Stimulated activated naive CD8-positive, alpha-beta T cell treated with anti-CD3 and anti-CD28 coated beads, Interleukin-15, Interleukin-2, amounts not matched to agents 100 U/mL and 50 U/mL, for 24 hours (primary cell): ENCODE measurements at places on chromosomes 3 and 15.
A peak's percentile ranks its signal among the peaks of the same experiment; 100 is the strongest.

DNA sequence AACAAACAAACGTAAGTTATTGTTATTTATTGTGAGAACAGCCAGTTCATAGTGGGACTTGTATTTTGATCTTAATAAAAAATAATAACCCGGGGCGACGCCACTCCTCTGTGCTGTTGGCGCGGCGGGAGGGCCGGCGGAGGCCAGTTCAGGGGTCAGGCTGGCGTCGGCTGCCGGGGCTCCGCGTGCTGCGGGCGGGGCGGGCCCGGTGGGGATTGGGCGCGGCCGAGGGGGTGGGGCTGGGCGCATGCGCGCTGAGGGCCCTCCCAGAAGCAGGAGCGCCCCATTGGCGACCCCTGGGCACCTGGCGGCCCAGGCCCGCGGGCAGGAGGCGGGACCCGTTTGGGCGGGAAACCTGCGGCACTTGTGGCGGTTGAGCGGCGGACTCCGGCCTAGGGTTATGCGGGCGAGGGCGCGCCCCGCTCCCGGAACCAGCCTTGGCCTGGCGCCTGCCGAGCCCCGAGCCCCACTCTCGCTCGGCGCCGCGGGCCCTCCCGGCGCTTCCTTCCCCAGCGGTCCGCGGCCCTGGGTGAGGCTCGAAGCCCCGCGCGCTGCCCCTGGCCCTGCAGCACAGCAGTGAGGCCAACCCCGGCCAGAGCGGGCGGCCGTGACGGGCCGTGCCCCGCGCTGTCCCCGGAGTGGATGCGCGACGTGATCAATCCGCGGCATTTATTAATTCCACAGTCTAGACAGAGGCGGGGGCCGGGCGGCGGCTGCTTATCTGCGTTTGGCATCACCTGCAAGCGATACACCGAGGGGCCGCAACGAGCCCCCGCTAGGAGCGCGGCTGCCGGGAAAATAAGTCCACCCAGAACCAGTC lies 6.0 kb downstream of the ISL2 start:
- DNase-seq: peak; percentile 35

DNA sequence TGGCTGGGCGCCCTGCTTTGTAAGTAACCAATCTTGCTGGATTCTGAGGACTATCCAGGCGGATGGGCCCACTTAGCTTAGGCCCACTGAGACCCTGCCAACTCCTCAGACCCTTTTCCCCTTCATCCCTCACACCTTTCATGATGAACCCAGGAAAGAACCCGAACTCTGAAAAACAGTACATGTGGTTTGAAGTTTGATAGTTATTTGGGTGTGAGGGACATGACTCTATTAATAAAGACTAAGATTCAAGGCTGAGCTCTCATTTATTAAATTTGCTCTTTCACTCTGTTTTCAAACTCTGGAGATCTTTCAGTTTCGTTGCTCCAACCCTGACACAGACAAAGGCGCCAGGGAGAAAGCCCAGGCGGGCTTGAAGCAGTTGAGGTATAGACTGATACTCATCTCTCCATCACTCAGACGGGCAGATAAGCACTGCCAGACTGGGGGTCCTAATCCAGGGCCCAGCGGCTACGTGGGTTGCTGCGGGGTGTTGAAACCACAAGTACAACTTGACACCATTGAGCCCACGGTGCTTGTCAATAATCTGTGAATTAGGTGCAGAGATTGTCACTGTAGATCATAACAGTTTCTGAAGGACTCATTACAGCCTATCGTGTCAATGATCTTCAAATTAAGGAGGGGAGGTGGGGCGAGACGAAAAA lies 7.2 kb upstream of the SOX2 start:
- no peak for DNase-seq

DNA sequence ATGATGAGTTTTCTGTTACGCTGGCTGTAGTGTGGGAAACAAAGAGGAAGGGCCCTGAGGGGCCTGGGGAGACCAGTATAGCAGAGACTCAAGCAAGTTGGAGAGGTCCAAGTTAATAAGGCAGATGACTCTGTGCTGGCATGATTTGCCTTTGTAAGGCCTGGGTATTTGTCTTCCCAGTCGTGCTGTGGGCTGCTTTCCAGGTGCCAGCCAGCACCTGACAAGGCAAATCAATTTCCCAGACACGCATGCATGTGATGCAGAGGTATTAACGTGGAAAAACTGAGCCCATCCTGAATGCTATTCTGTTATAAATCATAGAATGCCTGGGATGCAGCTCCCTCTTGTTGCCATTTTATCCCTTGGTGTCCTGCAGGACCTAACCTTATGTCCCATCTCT lies 175.6 kb downstream of the MFSD1 start:
- no peak for DNase-seq

- DNase-seq: no peak
Observed at GRCh38 chr3:61996366-61996765, 377.0 kb downstream of the FEZF2 start.

GRCh38 chr3:189144645-189145044 lies 27.1 kb upstream of the TPRG1 start:
- no peak for DNase-seq

DNA sequence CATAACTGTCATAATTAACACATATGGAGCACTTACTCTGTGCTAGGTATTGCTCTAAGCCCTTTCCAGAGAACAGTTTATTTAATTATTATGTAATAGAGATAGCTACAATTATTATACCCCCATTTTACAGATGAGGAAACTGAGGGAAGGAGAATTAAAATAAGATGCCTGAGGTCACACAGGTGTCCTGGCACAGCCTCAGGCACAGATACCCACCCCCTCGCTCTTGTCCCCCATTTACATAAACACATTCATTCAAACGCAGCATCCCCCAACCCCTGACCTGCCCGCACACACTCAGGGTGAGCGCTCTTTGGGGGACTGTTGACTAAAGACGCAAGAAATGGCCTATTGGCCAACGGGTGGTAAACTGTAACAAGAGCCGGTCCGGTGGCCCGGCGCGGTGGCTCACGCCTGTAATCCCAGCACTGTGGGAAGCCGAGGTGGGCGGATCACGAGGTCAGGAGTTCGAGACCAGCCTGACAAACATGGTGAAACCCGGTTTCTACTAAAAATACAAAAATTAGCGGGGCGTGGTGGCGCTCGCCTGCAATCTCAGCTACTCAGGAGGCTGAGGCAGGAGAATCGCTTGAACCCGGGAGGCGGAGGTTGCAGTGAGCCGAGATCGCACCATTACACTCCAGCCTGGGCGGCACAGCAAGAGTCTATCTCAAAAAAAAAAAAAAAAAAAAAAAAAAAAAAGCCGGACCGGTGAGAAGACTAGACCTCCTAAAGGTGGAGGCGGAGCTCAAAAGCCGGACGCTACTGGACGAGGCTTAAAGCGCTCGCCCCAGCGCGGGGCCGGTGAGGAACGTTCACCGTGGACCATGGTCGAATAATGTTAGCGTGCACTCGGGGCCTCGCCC lies 1.9 kb upstream of the ISL2 start:
- DNase-seq: no peak

- DNase-seq: no peak
Observed at GRCh38 chr15:89178307-89178977, 42.9 kb downstream of the RLBP1 start.

DNA sequence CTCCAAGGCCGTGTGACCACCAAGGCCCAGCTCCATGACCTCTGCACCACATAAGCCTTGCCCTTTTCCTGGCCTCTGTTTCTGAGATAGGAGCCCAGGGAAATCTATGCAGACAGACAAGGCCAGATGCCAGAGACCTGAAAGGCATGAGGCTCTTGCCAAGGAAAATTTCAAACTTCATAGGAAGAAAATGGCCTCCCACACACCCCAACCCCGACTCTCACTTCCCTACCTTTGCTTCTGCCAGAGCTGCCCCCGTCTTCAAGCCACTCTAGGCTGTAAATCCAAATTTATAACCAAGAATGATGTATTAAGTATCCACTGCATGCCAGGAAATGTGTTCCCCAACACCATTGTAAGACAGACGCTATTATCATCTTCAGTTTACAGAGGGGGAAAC lies 65.5 kb upstream of the HRH1 start:
- DNase-seq: no peak

- DNase-seq: no peak
Observed at GRCh38 chr3:46062679-46063078, 35.4 kb upstream of the XCR1 start.

DNA sequence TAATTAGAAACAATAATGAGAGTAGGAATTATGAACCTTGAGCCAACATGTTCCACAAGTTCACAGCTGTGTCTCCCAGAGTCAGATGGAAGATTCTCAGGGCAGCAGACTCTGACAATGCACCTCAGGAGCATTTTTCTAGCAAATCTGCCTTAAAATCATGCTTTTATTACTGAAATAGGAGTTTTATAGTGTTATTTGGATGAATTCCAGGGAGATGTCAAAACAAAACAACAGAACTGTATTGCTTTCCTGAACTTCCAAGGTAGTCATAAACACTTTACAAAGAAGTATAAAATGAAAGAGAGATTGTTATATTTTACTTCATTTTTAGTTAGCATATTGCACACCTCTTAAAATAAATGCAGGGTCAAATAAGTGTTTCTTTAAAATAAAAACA lies 77.0 kb downstream of the P3H2 start:
- DNase-seq: no peak

DNA sequence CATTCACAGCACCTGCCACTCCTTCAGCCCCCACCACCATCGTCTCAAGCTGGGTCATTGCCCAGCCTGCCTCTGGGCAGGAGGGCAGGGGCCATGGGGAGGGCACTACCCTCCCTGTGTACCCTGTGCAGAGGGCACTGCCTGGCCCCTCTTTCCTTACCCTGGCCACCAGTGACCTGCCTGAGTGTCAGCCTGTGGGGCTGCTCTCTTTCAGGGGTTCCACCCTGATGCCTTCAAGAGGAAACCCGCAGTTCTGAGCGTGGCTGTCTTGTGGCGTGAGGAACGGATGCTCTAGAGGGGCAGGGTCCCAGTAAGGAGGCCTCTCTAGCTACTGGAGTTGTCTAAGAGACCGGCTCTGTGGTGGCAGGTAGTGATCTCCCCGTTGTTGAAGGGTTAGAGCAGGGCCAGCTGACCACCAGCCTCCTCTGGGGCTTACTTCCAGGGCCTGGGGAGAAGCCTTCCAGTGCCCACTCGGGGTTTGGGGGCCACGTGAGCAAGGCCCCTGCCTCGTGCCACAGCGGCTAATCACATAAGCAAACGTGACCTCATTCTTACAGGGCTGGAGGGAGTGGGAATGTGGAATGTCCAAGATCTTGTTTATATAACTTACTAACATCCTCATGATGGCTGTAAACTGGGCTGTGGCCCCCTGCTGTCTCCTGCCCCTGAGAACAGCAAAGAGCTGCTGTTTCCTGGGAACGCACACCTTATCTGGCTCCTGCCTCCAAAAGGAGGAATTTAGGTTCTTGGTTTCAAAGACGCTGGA lies 31.4 kb upstream of the SEC13 start:
- no peak for DNase-seq

GRCh38 chr3:16315623-16316022 lies 50.6 kb downstream of the OXNAD1 start:
- DNase-seq: no peak

GRCh38 chr3:114706591-114707232 lies 412.9 kb downstream of the TIGIT start:
- peak; percentile 40 for DNase-seq

DNA sequence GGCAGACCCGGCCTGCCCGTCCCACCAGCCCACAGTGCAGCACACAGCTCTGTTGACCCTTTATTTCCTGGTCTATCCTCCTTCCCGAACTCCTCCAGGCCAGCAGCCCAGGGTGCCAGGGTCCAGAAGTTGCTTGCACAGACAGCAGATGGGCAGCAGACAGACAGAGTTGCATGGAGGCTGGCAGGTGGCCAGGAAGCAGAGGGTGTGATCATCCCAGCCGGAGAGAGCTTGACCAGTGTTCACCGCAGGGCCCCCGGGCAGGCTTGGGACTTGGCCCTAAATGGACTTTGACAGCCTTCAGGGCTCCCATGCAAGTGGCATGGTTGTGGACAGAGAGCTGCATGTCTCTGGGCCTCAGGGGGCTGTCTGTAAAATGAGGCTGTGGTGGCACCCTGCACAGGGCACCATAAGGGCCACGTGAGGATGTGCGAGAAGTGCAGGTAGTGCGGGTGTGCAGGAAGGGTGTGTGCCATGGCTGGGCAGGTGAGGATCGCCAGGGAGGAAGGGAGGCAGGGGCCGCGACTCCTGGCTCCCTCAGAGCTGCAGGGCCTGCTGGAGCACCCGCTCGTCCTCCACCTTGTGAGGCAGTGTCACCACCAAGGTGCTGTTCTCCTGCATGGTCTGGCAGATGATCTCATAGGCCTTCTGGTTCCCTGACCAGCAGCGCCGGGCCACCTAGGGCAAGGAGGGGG lies 6.3 kb upstream of the ZXDC start:
- DNase-seq: no peak

- DNase-seq: no peak
Observed at GRCh38 chr3:197701841-197702240, 34.9 kb downstream of the RUBCN start.

DNA sequence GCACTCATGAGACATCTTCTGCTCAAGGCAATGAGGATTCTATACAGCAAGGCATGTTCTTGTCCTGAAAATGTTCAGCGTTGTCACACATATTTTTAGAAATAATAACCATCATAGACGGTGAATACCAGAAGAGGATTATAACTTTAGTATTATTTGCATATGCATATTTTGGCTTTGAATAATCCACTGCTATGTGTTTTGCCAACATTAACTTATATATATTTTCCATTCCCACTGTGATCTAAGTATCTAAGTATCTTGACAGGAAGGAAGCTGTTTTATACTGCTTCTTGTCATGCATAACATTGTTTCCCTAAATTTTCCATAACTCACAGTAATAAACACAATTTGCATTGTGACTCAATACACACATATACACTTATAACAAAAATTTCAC lies 509.5 kb downstream of the TBL1XR1 start:
- DNase-seq: no peak
